ENCODE measurements at places on chromosomes 16 and 17.

DNA sequence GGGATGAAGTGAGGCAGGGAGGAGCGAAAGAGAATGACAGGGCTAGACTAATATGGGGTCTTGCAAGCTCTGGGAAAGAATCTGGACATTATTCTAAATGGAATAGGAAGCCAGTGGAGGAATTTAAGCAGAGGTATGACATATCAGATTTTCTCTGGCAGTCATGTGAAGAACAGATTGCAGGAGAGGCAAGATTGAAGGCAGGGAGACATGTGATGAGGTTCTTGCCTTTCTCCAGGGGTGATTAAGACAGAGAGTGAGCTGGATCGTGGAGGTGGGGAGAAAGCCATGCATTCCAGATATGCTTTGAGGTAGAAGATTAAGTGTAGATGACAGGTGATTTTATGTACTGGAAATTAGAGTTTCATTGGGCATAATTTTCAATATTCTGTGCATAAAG is 4.3 kb upstream of the THAP11 start:
- no peaks in the 10 kb centered on the region for H3K4me1 ChIP-seq
- H3K27ac ChIP-seq, result no peak overlapping the region
- no peak for DNase-seq
- H3K36me3 ChIP-seq, result no peaks in the 10 kb centered on the region
- no peak overlapping the region for H3K4me3 ChIP-seq

- no peaks in the 10 kb centered on the region for H3K27me3 ChIP-seq
- DNase-seq, result no peak
- no peak overlapping the region for H3K27ac ChIP-seq
- peaks cover 5% of the 10 kb centered on the region for H3K36me3 ChIP-seq
- no peaks in the 10 kb centered on the region for H3K4me1 ChIP-seq
- H3K4me3 ChIP-seq, result no peak overlapping the region
Measured at GRCh38 chr17:37056622-37057021, 107.9 kb downstream of the AATF start.

DNA sequence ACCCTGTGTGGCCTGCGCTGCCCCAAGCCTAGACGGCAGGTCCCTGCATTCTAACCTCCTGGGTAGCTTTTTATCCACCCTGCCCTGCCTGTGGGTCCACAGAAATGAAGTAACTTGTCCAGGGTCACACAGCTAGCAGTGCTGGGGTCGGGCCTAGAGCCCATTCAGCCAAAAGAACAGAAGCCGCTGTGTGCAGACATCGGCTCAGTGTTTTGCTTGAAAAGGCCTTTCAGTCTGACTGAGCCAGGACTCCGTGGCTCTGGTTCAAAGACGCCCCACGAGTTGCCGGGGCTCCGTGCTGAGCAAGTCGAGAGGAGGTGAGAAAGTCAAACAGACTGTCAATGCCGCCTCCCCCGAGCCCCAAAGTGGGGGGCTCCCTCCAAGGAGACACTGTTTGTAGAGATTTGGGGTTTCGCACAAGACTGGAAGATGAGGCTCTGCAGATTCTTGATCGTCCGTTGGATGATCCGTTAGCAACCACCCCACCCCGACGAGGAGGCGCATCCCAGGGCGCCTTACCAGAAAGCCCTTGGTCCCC is 226.2 kb downstream of the NTN1 start:
- DNase-seq, result no peak
- no peaks in the 10 kb centered on the region for H3K4me1 ChIP-seq
- no peaks in the 10 kb centered on the region for H3K36me3 ChIP-seq
- no peak overlapping the region for H3K4me3 ChIP-seq

- no peaks in the 10 kb centered on the region for H3K4me1 ChIP-seq
- H3K36me3 ChIP-seq, result no peaks in the 10 kb centered on the region
- H3K4me3 ChIP-seq, result no peak overlapping the region
Measured at GRCh38 chr16:9256196-9256595, 164.8 kb downstream of the HAPSTR1 start.

GRCh38 chr17:60139438-60140285 is 10.1 kb upstream of the CA4 start:
- no peak overlapping the region for H3K27ac ChIP-seq
- H3K4me3 ChIP-seq, result no peak overlapping the region
- peaks cover 2% of the 10 kb centered on the region for H3K4me1 ChIP-seq
- H3K27me3 ChIP-seq, result peaks cover 38% of the 10 kb centered on the region

Measured in mesendoderm (in vitro differentiated cells).